Activated naive CD8-positive, alpha-beta T cell treated with anti-CD3 and anti-CD28 coated beads, Interleukin-2, amount 10 ng/mL, durations not matched to agents 7 days and 5 days (primary cell): ENCODE measurements at places on chromosomes 7 and 10. TPM values are rescaled to one million over a fixed set of nuclear protein-coding genes. Genes with fewer than 3 reads are reported as not detected.

- H3K36me3 ChIP-seq = peaks cover 48% of the 10 kb centered on the region
- DNase-seq = no peak
- H3K27me3 ChIP-seq = no peaks in the 10 kb centered on the region
- peaks cover 9% of the 10 kb centered on the region for H3K4me1 ChIP-seq
- H3K4me3 ChIP-seq = no peak overlapping the region
Observed at GRCh38 chr7:92747041-92747835, 89.1 kb downstream of the CDK6 start.

The ETV1 gene
- total RNA-seq = 0.45 TPM

DNA sequence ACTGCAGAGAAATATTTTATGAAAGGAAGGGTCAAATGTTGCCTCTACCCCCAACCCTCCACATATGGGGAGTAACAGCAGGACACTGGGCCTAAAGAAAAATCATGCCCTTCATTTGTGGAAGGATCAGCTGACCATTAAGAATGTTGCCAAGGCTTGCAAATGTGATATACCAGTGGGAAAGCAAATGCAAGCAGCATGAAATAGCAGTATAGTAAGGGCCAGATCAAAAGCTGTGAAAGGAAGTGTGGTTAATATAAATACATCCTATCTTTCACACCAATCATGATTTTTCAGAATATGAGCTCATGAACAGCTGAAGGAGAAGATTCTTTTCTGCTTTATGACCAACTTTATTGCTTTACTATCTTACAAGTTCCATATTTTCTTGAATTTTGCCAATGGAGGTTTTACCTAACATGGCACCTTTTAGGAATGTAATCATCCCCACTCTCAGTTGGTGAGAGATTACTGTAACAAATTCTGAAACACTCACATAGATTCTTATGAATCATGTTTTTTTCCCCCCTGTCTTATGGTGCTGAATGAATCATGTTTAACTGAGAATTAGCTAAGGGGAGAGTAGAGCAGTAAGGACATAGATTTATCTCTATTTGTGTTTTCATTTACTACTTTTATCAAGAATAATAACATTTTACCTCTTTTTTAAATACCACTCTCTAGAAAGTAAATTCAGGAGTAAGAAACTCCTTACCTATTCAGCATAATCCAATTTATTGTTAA lies 12.1 kb upstream of the ATAD1 start:
- peaks cover 17% of the 10 kb centered on the region for H3K4me1 ChIP-seq
- H3K27ac ChIP-seq = no peak overlapping the region
- no peak overlapping the region for H3K4me3 ChIP-seq
- no peaks in the 10 kb centered on the region for H3K27me3 ChIP-seq
- no peak for DNase-seq
- H3K36me3 ChIP-seq = peaks cover 3% of the 10 kb centered on the region

The MYL10 gene
- total RNA-seq = not detected

The ITPRID1 gene
- not detected for total RNA-seq

DNA sequence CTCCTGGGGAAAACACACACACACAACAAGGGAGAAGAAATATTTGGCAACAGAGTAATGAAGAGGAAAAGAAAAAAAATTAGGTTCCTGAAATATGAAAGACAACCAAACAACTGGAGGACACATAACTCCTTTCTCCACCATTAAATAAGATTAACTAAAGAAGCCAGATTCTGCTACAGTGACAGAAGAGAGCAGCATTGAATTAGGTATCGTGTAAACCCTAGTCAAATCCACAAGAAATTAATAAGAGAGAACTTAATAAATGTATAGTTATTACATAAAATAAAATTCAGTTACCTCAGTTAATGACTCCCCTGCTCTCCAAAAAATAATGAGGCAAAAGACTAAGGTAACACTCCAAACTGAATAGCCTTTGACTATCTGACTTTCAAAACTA lies 306.7 kb downstream of the CRPPA start:
- H3K36me3 ChIP-seq = no peaks in the 10 kb centered on the region
- no peak overlapping the region for H3K27ac ChIP-seq
- no peak overlapping the region for H3K4me3 ChIP-seq
- peaks cover 4% of the 10 kb centered on the region for H3K4me1 ChIP-seq

The LIPJ gene
- total RNA-seq = not detected

- no peak for DNase-seq
- no peaks in the 10 kb centered on the region for H3K27me3 ChIP-seq
- peaks cover 5% of the 10 kb centered on the region for H3K4me1 ChIP-seq
- H3K27ac ChIP-seq = no peak overlapping the region
- H3K4me3 ChIP-seq = no peak overlapping the region
- no peaks in the 10 kb centered on the region for H3K36me3 ChIP-seq
Observed at GRCh38 chr10:13222566-13222965, 11.6 kb downstream of the UCMA start.

The TEX36 gene
- total RNA-seq = not detected

DNA sequence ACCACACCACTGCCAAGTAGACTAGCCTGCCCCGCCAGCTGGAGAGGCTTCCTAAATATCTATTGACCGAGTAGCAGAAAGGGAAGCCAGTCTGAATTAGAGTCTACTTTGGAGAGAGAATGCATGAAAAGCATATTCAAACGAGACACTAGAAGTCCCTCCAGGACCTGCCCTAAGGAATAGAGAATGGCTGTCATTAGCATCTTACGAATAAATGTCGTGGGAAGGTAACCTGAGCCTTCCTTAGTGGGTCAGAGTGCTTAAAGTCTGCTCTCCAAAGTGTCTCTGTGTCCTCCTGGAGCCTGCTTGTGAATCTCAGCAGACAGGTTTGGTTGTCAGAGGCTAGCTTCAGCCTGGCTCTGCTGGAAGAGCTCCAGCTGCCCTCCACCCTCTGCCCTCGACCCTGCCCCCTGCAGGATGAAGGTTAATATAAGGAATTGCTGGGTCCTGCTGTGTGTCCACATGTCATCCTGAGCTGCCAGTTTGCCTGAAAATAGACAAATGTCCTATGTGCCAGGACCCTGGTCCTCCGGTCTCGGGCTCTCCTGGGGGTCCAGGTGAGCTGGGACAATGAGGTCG lies 33.4 kb downstream of the FAM241B start:
- H3K27me3 ChIP-seq = peaks cover 17% of the 10 kb centered on the region
- no peak overlapping the region for H3K27ac ChIP-seq
- DNase-seq = no peak
- H3K36me3 ChIP-seq = no peaks in the 10 kb centered on the region
- H3K4me1 ChIP-seq = peaks cover 6% of the 10 kb centered on the region

GRCh38 chr7:24356718-24357386 lies 72.9 kb downstream of the NPY start:
- H3K36me3 ChIP-seq = no peaks in the 10 kb centered on the region
- H3K4me3 ChIP-seq = no peak overlapping the region
- H3K27me3 ChIP-seq = peaks cover 8% of the 10 kb centered on the region
- no peak for DNase-seq
- no peak overlapping the region for H3K27ac ChIP-seq
- H3K4me1 ChIP-seq = no peaks in the 10 kb centered on the region

The ZNF775 gene
- 6.4 TPM for total RNA-seq

The TSPAN12 gene
- total RNA-seq = not detected

The MRC1 gene
- 1.5 TPM for total RNA-seq

The ACSM6 gene
- total RNA-seq = not detected

- H3K4me3 ChIP-seq = peak overlapping the region; percentile 72
- peak; percentile 32 for DNase-seq
- peaks cover 10% of the 10 kb centered on the region for H3K4me1 ChIP-seq
- H3K27ac ChIP-seq = no peak overlapping the region
- H3K27me3 ChIP-seq = peaks cover 76% of the 10 kb centered on the region
Observed at GRCh38 chr7:108000875-108001763, 1.8 kb downstream of the LAMB1 start.

- no peaks in the 10 kb centered on the region for H3K36me3 ChIP-seq
- no peak overlapping the region for H3K4me3 ChIP-seq
- H3K4me1 ChIP-seq = no peaks in the 10 kb centered on the region
- peaks cover 2% of the 10 kb centered on the region for H3K27me3 ChIP-seq
- DNase-seq = no peak
Observed at GRCh38 chr7:93828260-93828659, 62.3 kb downstream of the TFPI2 start.

GRCh38 chr7:36723951-36724664 lies at the start of gene AOAH:
TSS of gene AOAH (minus strand) at chr7:36724494. CDS start at chr7:36724148, 346 bp downstream.
- peak within 1 kb of the TSS; percentile 95 for H3K27ac ChIP-seq
- no peaks in the 10 kb centered on the region for H3K27me3 ChIP-seq
- peaks cover 71% of the 10 kb centered on the region for H3K4me1 ChIP-seq

- H3K4me1 ChIP-seq = peaks cover 20% of the 10 kb centered on the region
- no peaks in the 10 kb centered on the region for H3K36me3 ChIP-seq
- H3K4me3 ChIP-seq = no peak overlapping the region
Observed at GRCh38 chr10:110151467-110151866, 55.9 kb upstream of the MXI1 start.

DNA sequence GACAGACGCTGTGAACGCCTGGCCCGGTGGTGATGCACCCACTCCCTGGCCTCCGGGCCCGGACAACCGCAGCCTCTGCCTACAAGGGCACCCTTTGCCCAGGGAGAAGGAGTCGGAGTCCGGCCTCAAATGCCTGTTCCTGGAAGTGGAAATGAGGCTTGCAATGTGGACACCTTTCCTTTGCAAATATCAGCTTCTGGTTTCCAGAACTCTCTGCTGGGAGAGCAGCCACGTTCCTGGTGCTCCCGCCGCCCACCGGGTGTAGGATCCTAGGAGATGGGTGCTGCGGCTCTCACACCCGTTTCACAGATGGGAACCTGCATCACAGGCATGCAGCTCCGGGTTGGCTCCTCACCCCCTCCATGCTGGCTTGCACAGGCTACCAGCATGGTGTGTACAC lies 2.9 kb downstream of the FOXL3 start:
- H3K4me1 ChIP-seq = no peaks in the 10 kb centered on the region
- H3K36me3 ChIP-seq = no peaks in the 10 kb centered on the region
- H3K27me3 ChIP-seq = peaks cover 31% of the 10 kb centered on the region
- no peak for DNase-seq
- no peak overlapping the region for H3K27ac ChIP-seq

GRCh38 chr7:40560672-40561071 lies 425.9 kb downstream of the SUGCT start:
- H3K27ac ChIP-seq = no peak overlapping the region
- DNase-seq = no peak

The CCZ1 gene
- total RNA-seq = 76.1 TPM

The ZRANB1 gene
- total RNA-seq = 15.3 TPM

GRCh38 chr10:119821182-119821581 lies 51.5 kb downstream of the MCMBP start:
- no peak overlapping the region for H3K4me3 ChIP-seq
- no peak for DNase-seq
- H3K27ac ChIP-seq = no peak overlapping the region
- no peaks in the 10 kb centered on the region for H3K27me3 ChIP-seq
- H3K4me1 ChIP-seq = no peaks in the 10 kb centered on the region

The FAM24B gene
- 19.1 TPM for total RNA-seq

DNA sequence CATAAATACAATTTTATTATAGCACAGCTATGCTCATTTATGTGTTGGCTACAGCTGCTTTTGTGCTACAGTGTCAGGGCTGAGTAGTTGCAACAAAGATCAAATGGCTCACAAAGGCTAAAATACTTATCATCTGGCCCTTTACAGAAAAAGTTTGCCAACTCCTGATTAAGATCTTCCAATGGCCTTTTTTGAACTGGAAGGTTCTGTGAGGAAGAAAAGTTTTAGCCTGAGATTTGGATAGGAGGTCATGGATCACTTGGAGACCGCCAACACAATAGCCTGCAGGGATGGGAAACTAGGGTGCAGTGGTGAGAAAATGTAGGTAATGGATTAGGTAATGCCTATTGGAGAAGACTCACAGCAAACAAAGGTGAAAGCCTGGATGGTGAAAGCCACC lies 169.8 kb downstream of the NOC3L start:
- H3K4me1 ChIP-seq = no peaks in the 10 kb centered on the region
- no peaks in the 10 kb centered on the region for H3K36me3 ChIP-seq
- no peak overlapping the region for H3K4me3 ChIP-seq
- DNase-seq = no peak

GRCh38 chr7:37786741-37787569 lies 61.4 kb upstream of the NME8 start:
- H3K27ac ChIP-seq = no peak overlapping the region
- H3K27me3 ChIP-seq = peaks cover 4% of the 10 kb centered on the region
- H3K4me3 ChIP-seq = no peak overlapping the region
- H3K36me3 ChIP-seq = no peaks in the 10 kb centered on the region

DNA sequence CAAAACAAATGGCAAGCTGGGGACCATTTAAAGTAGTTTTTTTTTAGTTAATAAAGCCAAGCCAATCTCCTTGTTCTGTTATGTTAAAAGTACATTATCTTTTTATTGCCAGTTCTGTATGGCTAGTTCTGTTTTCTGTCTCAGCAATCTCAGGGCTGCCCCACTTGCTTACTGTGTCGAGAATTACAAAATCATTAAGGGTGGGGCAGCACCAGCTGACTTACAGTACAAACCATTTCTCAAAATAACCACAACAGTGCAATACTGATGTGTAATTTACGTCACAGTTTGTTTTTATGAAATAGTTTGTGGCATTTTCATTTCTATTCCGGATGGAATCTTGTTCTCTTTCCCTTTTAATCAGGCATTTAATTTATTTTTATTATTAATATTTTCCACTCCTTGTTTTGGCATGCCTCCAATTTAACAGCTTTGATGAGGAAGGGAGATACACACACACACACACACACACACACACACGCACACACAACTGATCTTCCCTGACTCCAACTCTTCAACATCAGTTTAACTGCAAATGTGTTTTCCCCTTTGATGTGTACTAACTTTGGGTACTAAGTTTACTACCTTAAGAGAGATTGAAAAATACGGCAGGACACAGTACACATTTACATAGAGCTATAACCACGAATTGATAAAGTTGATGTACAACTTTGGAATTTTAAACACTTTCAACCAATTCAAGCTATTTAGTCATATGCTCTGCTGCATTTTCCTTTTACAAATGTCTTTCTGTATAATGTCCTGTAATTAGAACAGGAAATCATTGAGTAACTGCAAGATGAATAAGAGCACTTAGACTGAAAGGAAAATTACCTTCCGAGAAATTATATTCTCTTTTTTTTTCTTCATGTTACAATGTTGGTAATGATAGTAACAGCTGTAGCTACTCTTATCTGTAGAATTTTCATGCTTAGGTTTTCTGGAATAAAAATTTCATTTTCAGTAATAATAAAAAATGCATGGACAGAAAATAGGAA lies 91.5 kb downstream of the ARID5B start:
- H3K27me3 ChIP-seq = no peaks in the 10 kb centered on the region
- peak overlapping the region; percentile 69 for H3K27ac ChIP-seq
- peaks cover 44% of the 10 kb centered on the region for H3K36me3 ChIP-seq

GRCh38 chr10:10208196-10208595 lies 809.5 kb upstream of the CELF2 start:
- H3K4me3 ChIP-seq = no peak overlapping the region
- no peaks in the 10 kb centered on the region for H3K4me1 ChIP-seq
- no peak for DNase-seq
- H3K27ac ChIP-seq = no peak overlapping the region

DNA sequence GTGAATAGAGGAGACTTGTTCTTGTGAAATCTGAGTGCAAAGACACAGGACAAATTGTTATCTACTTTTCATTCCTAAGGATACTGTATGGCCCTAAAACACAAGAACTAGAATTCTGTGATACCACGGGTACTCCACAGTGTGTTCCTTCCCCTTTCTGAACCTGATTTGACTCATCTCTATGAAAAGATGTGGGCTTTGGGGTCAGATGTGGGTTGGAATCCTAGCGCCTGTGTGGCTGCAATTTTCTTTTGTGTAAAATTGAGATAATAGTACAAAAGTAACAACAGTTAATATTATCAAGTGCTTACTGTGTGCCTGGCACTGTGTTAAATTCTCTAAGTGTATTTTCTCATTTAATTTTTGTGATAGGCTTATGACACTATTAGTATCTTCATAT lies 8.1 kb downstream of the SRGN start:
- no peaks in the 10 kb centered on the region for H3K27me3 ChIP-seq
- H3K36me3 ChIP-seq = peaks cover 15% of the 10 kb centered on the region
- DNase-seq = no peak
- H3K4me3 ChIP-seq = no peak overlapping the region
- H3K27ac ChIP-seq = no peak overlapping the region
- H3K4me1 ChIP-seq = peaks cover 36% of the 10 kb centered on the region
